D341Med (cell line): ENCODE measurements at places on chromosomes 16 and 17.

GRCh38 chr16:55389426-55390073 lies 65.5 kb downstream of the IRX6 start:
- no peak for DNase-seq

GRCh38 chr16:30893417-30893743 lies 497 bp downstream of the BCL7C start:
- DNase-seq, result no peak

- DNase-seq, result peak; percentile 54
Measured at GRCh38 chr16:8655184-8655717, 19.2 kb upstream of the ABAT start.

GRCh38 chr17:57113656-57114055 lies 28.6 kb downstream of the AKAP1 start:
- no peak for DNase-seq

DNA sequence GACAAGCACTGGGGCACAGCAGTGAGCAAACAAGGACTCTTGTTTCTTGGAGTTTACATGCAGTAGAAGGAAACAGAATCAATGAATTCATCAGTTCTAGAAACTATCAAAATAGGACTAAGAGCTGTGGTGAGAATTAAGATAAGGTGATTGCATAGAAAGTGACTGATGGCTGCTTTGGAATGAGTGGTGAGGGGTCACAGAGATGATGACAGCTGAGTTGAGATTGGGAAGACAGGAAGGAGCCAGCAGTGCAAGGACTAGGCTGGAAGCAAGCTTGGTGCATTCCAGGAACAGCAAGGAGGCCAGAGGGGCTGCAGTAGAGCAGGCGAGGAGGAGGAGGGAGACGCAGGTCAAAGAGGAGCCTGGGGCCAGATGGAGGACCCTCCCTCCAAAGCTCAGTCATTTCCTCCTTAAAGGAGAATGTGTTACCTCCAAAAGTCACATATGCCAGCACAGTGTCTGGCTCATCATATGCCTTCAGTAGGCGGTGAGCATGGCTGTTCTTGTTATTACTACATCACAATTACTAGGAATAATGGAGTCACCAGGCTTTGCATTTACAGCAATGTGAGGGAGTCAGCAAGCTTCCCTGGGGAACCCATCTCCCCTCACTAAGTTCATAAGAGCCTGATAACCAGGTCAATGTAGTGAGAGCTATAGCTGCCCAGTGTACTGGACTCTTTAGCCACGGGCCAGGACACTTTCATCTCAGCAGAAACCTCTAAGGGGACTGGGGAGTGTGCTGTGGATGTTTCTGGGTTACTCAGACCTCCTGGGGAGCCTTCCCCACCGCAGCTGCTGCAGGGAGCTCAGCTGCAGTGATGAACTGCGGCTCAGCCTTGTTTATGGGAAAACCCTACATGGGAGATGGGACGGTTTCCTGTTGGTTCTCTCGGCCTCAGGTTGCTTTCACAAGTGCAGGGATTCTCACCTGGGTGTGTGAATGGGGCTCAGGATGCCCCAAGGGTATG lies 157.2 kb downstream of the SEC14L1 start:
- DNase-seq, result no peak

GRCh38 chr16:66335704-66336329 lies 30.7 kb upstream of the CDH5 start:
- no peak for DNase-seq

GRCh38 chr16:84502581-84502980 lies 1.9 kb downstream of the MEAK7 start:
- DNase-seq, result no peak

GRCh38 chr17:2282297-2282873 lies 21.2 kb downstream of the SMG6 start:
- peak; percentile 38 for DNase-seq

DNA sequence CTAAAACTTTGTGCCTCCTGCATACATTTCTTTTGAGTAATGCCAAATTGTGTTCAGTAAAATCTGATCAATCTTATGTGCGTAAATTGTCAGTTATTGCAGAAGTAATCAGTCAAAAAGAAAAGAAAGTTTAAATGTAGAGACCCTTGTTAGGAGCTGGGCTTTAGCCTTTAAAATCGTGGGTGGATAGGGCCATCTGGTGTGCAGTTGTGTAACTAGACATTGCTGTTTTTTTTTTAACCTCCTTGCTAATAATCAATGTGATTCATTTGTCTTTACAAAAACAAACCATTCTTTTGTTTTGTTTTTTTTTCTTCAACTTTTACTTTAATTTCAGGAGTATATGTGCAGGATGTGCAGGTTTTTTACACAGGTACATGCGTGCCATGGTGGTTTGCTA lies 5.3 kb upstream of the WWOX start:
- peak; percentile 35 for DNase-seq

GRCh38 chr17:43367737-43368242 lies 31.0 kb upstream of the ARL4D start:
- DNase-seq, result no peak

GRCh38 chr17:42411905-42412679 lies 11.0 kb downstream of the CAVIN1 start:
- DNase-seq, result no peak

DNA sequence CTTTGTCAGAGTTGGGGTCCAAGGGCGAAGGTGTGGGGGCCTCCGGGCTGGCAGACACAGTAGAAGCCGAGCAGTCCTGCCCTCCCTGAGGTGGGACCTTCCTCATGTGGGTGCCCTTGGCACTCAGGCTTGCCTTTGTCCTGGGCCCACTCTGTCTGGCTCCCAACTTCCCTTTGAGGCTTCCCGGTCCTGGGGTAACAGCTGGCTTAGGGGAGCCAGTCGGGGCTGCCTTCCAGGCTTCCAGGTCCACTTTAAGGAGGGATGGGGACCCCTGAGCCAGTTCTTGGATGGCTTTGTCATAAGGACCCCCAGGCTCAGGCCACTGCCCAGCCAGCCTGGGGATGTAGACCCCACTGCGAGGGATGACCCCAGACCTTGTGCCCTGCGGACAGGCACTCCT lies 7.8 kb downstream of the GAS2L2 start:
- no peak for DNase-seq

GRCh38 chr16:81971853-81972252 lies 39.4 kb downstream of the SDR42E1 start:
- DNase-seq, result no peak

DNA sequence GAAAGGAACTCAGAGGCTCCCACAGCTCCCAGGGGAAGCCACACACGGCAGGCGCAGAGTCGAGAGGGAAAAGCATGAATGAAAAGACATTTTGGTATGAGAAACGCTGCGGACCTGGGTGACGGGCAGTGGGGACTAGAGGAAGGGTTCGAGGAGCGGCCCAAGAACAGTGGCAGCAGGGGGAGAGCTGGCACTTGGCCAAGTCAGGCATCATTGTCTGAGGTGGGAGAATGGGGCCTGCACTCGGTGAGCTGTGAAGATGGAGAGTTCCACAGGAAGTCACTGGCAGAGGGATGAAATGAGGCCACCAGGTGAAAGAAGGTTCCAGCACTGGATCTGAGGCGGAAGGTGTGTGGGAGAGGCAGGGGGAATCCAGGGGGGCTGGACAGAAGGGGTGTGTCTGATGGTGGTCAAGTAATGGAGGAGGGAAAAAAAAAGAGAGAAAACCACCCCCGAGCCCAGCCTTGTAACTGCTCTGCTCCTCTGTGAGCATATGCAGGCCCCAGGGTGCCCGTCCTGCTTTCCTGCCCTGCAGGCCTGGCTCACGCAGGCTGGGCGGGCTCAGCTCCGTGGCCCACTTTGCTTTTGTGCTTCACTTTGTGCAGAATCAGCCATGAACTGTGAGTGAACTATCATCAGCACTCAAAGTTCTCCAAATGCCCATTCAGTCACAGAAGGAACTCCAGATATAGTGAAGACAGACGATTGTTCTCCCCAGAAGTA lies 31.8 kb downstream of the TMEM204 start:
- DNase-seq, result no peak

DNA sequence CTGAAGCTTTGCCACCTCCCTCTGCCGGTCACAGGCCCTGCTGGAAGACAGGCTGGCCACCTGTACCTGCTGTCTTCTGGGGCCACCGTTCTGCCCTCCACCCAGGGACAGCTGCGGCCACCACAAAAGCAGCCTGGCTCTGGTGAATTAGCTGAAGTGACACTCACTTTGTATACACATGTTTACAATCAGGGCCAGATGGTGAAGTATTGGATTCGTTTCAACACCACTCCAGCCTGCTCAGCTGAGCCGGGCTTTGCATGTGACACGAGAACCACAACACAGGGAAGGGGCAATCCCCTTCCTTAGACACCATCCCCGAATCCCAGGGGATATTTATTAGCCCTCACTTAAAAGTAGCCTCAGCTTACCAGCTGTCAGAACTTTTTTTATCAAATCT lies 191.5 kb upstream of the RPL38 start:
- DNase-seq, result peak; percentile 94

DNA sequence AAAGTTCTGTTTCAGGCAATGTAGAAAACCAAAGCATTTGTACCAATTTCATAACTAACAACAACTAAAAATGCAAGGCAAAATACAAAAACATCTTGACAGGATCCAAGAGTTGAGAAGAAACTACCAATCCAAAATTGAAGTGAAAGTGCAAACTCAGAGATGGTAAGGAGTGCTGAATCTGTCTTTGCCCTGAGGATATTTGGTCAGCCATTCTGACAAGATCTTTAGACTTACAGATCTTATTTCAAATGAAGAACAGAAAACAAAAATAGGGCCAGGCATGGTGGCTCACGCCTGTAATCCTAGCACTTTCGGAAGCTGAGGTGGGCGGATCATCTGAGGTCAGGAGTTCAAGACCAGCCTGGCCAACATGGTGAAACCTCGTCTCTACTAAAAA lies 412.8 kb downstream of the ZFHX3 start:
- no peak for DNase-seq

- peak; percentile 65 for DNase-seq
Measured at GRCh38 chr17:71472809-71473789, 647.7 kb upstream of the SOX9 start.

- peak; percentile 34 for DNase-seq
Measured at GRCh38 chr17:80068301-80069222, 32.1 kb downstream of the CCDC40 start.

- DNase-seq, result no peak
Measured at GRCh38 chr17:50074227-50074626, 18.3 kb downstream of the ITGA3 start.

- DNase-seq, result peak; percentile 72
Measured at GRCh38 chr17:38352245-38353085, 821 bp downstream of the SOCS7 start.

GRCh38 chr16:88868974-88869672 lies 2.7 kb upstream of the PABPN1L start:
- DNase-seq, result peak; percentile 53

GRCh38 chr16:54582631-54583250 lies 296.2 kb upstream of the IRX3 start:
- DNase-seq, result no peak

DNA sequence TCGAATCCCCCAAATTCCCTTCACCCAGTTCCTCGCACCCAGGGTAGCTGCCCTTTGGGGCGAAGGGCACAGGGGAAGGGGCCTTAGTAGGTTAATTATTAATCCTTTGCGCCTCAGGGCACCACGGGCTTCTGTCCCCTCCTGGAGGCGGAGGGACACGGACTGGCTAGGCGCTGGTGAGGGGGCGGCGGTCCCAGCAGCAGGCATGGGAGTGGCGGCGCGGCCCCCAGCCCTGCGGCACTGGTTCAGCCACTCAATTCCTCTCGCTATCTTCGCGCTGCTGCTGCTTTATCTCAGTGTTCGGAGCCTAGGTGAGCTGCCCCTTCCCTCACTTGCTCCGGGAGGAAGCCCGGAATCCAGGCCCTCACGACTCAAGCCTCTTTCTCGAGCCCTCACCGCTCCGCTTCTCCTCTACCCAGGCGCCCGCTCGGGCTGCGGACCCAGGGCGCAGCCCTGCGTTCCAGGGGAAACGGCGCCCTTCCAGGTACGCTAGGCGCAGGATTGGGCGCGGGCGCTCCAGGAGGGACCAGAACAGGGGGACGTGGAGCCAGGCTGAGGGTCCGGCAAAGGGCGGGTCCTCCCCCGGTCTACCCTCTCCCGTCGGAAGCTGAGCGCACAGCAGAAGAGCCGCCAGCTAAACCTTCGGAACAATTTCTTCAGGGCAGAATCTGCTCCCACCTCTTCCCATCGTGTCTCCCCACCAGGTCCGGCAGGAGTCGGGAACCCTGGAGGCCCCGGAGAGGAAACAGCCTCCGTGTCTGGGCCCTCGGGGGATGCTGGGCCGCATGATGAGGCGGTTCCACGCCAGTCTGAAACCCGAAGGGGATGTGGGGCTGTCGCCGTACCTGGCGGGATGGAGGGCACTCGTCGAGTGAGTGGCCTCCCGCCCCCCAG lies at the start of gene GLTPD2:
GLTPD2 (plus strand) TSS at position 158 of the 894 bp plus-strand sequence; CDS start at position 206, 48 bp downstream.
- DNase-seq, result no peak

DNA sequence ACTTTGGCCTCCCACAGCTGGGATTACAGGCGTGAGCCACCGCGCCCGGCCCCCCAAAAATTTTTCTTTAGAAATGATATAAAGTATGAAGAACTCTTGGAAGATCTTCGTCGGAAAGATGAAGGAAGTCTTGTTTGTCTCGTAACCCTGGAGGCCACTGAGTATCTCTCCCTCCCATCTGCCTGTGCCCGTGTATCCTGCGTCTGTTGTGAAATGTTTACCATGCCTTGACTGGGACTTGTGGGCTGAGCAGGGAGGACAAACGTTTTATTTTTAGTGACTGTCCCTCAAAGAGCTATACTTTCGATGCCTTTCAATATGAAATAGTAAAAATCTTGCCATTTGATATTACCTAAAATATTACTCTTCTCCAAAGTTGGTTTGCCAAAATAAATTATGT lies 121.2 kb downstream of the RPTOR start:
- no peak for DNase-seq

DNA sequence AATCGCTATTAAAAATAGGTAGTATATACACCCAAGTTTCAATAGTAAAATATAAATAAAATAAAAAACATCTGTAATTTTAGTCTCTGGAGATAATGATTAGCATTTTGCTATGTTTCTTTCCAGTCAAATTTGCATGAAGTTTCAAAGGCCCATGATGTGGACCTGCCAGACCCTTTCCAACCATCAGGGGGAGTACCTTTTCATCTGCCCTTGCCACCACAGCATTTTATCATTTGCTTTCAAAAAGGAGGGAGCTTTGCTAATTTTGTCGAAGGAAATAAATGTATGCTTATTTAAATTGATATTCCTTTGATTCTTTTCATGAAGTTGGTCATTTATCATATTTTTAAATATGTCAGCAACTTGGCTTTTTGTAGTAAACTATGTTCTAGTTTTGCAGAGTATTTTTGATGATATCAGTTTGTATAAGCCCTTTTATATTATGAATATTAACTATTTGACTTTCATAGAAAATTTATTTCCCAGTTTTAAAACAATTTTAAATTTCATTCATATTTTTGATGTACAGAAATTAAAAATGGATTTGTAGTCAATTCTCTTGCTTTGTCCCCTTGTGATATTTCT lies 115.2 kb upstream of the NETO2 start:
- peak; percentile 58 for DNase-seq

- no peak for DNase-seq
Measured at GRCh38 chr16:12283596-12283995, 307.1 kb downstream of the SNX29 start.

DNA sequence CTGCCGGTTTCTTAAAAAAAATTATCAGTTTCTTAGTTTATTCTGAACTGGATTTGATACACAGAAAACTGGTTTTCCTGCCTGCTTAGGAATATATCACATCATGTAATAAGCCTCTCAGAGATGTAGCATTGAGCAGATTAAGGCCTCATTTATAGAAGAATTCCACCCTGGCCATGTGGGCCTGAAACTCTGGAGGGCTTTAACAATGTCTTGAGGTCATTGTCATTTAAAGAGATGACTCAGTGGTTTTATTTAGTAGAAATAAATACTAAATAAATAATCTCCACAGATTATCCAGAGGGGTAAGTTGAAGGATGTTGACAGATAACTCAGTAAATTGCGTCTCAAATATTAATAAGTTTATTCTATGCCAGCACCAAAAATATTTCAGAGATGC lies 56.9 kb downstream of the PRKCA start:
- no peak for DNase-seq

- DNase-seq, result no peak
Measured at GRCh38 chr17:20026960-20027359, 17.8 kb downstream of the SPECC1 start.
